KBM-7 (cell line): ENCODE measurements at places on chromosomes 1 and 21.
A peak's percentile ranks its signal among the peaks of the same experiment; 100 is the strongest.

- DNase-seq: no peak
Observed at GRCh38 chr1:91707890-91708218, 178.1 kb downstream of the TGFBR3 start.

DNA sequence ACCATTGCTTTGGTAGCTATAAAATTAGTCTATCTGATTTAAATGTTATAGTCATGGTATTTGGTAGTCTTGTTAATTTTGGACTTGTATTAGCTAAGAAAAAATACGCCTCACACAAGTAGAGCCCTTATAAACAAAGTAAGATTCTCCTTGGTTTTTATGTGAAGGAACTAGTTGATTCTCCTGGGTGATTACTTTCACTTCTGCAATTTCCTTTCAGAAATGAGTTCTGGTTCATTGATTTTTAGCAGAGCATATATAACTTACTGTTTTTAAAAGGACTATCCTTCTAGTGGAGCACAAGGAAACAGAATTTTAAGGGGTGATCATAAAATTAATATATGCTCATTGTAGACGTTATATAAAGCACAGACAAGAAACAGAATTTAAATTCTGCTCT is 120.1 kb downstream of the BACH1 start:
- DNase-seq: peak; percentile 39

DNA sequence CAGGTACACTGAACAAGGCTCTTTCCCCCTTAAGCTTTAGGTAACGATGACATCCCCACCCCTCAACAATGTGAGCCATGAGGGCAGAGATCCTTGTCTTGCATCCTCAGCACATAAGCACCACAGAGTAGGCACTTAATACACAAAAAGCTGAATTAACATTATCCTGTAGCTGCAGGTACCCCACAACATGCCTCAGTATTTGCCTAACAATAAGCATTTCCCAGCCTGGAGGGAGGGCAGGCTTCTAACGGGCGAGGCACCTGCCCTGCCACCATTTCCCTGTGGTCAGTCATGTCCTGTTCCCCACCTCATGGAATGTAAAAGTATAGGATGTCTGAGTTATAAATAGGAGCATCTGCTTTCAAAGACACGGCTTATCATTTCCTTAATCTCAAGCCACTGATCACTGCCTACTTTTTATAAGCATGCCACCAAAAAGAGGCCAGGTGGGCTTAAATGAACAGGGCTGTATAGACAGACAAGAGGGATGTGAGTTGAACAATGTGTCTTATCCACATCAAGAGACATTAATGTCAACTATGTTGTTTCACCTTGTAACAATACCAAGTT is 3.4 kb downstream of the CAPZB start:
- DNase-seq: no peak

DNA sequence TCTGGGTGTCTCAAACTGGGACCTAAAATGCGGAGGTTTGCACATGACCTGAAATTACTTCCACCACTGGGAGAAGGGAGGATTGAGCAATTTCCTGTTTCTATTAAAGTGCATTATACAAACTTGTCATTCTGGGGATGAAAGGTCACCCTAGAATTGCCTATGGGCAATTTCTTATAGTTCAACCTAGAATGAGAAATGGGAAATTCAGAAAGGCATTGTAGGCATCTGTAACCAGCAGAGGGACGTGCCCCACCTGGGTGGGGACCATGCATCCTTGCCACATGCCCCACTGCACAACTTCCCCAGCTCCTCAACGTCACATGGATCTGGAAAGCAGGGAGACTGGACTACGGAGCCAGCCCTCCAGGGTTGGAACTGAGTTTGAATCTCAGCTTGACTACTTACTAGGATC is 47.0 kb downstream of the MRPL39 start:
- DNase-seq: peak; percentile 42

- DNase-seq: peak; percentile 96
Observed at GRCh38 chr1:27662707-27663393, 9.1 kb downstream of the IFI6 start.

GRCh38 chr1:198263186-198263585 is 106.4 kb downstream of the NEK7 start:
- DNase-seq: no peak

DNA sequence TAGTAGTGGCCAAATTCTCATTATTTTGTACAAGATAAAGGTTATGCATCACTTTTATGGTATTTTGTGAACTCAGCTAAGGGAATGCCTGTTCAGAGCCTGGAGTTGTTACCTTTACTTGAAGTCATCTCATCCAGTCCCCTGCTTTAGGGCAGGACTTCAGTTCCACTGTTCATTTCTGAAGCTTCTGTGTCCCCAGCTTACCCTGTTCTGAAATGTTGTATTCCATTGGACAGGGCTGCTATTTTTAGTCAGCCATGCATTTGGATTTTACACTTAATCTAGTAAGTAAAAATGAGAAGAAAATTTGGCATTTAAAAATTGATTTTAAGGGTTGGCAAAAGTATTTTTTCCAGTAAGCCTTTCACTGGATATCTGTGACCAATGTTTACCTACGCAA is 11.6 kb upstream of the C4BPB start:
- DNase-seq: no peak

DNA sequence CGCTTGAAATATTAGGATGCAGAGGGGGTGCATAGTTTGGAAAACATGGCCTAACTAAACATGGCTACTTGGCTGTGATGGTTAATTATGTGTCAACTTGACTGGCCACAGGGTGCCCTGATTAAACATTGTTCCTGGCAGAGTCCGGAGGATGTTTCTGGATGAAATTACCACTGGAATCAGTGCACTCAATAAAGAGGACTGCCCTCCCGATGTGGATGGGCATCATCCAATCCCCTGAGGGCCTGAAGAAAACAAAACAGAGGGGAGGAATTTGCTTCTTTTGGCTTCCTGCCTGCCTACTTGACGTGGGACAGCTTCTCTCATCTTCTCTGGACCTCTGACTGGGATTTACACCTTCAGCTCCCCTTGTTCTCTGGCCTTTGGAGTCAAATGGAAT is 79.1 kb upstream of the KCNE2 start:
- DNase-seq: no peak
